ENCODE measurements at places on chromosomes 4 and X.
A peak's percentile ranks its signal among the peaks of the same experiment; 100 is the strongest.

DNA sequence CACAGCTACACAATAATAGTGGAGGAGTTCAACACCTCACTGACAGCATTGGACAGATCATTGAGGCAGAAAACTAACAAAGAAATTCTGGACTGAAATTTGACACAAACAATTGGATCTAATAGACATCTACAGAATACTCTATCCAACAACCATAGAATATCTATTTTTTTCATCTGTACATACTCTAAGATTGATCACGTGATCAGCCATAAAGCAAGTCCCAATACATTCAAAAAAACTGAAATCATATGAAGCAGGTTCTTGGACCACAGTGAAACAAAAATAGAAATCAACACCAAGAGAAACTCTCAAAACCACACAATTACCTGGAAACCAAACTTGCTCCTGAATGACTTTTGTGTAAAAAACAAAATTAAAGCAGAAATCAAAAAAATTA lies 12.2 kb upstream of the IDS start:
- DNase-seq, result no peak

DNA sequence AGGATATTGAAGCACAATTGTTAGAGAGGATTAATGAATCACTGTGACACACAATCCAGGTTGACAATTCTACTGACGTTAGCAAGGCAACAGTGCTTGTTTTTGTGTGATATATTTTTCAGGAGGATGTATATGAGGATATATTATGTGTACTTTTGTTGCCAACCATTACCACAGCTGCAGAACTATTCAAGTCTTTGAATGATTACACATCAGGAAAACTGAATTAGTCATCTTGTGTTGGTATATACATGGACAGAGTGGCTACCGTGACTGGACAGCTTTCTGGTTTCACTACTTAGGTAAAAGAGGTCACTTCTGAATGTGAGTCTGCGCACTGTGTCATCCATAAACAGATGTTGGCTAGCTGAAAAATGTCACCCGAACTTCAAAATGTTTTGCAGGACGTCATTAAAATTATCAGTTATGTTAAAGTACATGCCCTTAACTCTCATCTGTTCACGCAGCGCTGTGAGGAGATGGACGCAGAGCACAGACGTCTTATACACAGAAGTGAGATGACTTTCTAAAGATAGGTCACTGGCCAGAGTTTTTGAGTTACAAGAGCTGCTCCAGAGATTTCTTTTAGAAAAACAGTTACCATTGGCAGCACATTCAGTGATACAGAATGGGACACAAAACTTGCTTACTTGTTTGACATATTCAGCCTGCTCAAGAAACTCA lies 69.0 kb downstream of the MRPL1 start:
- DNase-seq, result peak; percentile 54

- no peak for DNase-seq
Measured at GRCh38 chr4:107060388-107060787, 24.3 kb upstream of the DKK2 start.

DNA sequence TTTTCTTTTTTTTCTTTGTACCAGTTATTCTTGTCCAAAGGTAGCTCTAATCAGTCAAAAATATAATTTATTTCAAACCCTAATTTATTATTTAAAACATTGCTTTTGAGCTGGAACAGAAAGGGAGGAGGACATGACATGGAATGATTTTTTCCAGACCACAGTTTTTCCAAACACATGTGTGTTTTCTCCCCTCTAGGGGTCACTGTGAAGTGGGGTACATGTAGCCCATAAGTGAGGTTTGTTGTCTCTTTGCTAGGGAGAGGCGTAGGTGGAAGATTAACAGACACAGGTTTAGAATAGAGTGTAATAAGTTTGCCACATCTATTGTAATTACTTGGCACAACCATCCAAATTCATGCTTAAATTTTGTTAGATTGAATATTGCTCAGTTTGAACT lies 83.0 kb downstream of the TNIP2 start:
- peak; percentile 34 for DNase-seq

DNA sequence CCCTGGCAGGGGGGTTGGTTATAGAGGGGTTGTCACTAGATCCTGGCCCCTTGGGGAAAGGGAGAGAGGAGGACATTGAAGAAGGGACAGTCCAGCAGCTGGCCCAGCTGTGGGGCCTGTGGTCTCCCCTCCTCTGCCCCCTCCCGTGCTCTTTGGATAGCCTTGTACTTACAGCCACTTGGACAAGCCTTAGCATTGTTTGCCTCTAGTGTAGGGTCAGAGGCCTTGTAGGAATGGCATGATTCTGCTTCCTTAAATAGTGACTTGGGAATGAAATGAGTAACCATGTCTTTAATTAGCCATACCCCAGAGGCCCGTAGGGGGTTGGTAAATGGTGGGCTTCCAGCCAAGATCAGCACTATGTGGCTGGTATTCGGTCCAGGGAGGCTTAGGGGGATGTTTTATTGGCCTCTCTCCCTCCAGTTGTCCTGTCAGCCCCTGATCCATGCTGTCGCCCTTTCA lies 230.6 kb downstream of the PTTG2 start:
- DNase-seq, result no peak

- DNase-seq, result no peak
Measured at GRCh38 chrX:131735127-131735526, 191.3 kb downstream of the OR13H1 start.

DNA sequence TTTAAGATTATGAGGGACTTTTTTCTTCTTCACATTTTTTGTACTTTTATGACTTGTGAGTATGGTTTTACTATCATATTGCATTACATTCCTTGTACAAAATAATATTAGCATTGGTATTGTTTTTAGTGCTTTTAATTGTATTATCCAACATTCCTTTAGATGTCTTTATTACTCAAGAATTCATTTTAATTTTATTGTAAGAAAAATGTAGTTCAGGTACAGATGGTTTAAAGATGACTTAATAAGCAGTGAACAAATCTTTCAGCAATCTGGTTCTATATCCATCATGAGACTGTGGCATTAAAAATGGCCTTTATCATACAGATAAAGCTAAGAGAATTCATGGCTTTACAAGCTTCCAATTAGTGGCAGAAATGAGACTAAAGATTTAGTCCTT lies 191.6 kb downstream of the ANTXR2 start:
- no peak for DNase-seq

Measured in lung microvascular endothelial cell (primary cell).